ENCODE measurements at places on chromosomes 5 and 9. TPM values are rescaled to one million over a fixed set of nuclear protein-coding genes. Genes with fewer than 3 reads are reported as not detected.

DNA sequence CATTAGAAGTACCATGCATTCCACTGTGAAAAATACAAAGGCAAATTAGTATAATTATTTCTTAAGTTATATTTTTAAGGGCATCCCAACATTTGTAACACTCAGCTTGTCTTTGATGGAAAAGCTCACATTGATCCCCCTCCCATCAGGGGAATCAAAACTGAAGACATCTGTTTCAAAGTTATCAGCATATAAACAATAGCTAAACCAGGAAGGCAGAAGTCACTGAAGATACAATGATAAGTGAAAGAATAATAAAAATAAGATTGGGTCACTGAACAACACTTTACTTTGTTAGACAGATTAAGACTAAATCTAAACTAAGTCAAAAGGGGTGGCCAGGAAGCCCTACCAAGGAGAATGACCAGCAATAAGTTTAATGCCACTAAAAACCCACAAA lies 801.9 kb upstream of the ACO1 start:
- DNase-seq, result no peak

Gene TSLP
- not detected for total RNA-seq

GRCh38 chr5:73901043-73901442 lies 275.0 kb downstream of the ARHGEF28 start:
- DNase-seq, result peak; percentile 28

GRCh38 chr5:73818357-73818756 lies 192.4 kb downstream of the ARHGEF28 start:
- no peak for DNase-seq

DNA sequence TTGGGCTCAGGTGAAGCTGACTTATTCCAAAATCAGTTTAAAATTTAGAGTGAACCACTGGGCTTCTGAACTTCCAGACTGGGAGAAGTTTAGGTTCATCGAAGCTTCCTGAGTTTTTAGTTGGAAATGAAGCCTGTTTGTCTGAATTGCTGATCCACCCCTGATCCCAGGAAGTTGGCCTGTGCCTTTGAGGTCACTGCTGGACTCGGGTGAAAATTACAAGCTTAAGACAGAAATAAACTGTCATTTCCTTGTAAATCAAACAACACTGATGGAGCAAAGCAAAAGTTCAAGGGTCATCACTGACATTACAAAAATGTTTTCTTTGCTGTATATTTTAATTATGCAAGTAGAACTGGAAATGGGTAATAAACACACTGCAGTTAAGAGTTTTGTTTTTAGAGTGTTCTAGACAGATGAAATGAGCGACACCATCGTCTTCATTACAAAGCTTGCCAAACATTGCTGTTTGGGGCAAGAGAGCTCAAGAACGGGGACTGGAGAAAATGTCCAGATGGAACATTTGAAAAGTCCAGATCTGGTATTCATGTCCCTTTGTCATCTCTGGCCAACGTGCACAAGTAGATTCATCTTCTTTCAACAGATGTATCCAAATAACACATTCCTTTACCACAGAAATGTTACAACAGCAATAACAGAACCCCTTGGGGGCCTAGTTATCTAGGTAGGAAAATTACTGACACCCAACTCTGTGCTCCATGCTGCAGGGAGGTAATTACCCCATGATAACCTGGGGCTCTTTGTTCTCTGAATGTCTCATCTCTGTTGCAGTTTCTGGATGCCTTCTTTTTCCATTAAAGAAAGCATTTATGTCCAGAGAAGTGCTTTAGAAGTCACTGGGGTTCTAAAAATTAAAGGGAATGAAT lies 142.4 kb upstream of the ERCC6L2 start:
- DNase-seq, result no peak
